ENCODE measurements at places on chromosomes 7 and 10. TPM values are rescaled to one million over a fixed set of nuclear protein-coding genes. Genes with fewer than 3 reads are reported as not detected.

DNA sequence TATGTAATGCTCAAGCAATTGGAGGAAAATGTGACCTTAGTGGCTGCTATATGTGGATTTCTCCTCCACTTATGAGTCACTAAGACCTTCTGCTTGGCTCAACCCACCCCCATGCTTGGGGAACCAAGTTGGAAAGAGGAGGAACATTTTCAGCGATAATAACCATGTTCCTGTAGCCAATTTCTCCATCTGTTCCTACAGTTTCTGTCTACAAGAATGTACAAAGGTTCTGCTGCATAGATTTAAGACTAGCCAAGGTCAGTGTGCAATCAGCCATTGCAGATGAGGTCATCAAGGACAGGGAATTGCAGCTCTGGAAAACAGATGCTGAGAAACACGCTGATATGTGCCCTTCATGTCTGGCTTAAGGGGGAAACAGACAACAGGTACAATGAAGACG lies 5.6 kb upstream of the NRCAM start:
- H3K27ac ChIP-seq = no peak overlapping the region
- H3K27me3 ChIP-seq = peaks cover 20% of the 10 kb centered on the region
- H3K4me3 ChIP-seq = no peak overlapping the region
- H3K36me3 ChIP-seq = no peaks in the 10 kb centered on the region
- peak; percentile 11 for DNase-seq

- H3K27ac ChIP-seq = no peak overlapping the region
- no peaks in the 10 kb centered on the region for H3K4me1 ChIP-seq
- no peak overlapping the region for H3K4me3 ChIP-seq
- no peak for DNase-seq
- no peaks in the 10 kb centered on the region for H3K36me3 ChIP-seq
- no peaks in the 10 kb centered on the region for H3K27me3 ChIP-seq
Measured at GRCh38 chr10:124198125-124198501, 104.7 kb upstream of the CHST15 start.

DNA sequence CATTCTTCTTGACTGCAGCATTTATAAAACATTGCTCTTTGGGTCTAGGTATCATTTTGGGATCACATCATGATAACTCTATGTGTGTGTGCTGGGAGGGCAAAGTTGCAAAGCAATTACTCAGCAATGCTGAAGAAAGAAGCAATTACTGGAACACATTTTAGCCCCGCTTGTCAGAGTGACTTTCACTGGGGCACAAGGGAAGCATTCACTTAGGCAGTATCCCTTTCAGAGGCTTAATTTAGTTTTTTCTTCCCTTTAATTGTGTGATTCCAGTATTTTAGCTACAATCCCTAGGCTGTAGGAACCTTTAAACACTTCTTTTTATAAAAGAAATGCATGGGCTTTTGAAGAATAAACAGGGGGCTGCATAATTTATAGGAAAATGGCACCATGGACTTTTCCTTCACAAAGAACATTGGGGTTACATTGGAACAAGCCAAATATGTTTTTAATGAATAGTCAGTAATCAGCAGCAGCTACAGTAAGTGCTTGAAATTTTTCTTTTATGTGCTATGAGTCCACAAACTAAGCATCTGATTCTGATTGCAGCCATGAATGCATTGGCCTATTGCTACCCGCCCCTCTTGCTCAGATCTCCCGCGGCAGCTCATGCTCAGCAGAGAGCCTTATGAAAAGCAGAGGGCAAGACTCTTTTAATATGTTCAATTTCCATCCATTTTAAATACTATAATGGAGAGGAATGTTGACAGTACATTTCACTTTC lies 51.2 kb upstream of the NXPH1 start:
- no peaks in the 10 kb centered on the region for H3K36me3 ChIP-seq
- H3K27me3 ChIP-seq = no peaks in the 10 kb centered on the region
- DNase-seq = no peak
- no peak overlapping the region for H3K4me3 ChIP-seq

DNA sequence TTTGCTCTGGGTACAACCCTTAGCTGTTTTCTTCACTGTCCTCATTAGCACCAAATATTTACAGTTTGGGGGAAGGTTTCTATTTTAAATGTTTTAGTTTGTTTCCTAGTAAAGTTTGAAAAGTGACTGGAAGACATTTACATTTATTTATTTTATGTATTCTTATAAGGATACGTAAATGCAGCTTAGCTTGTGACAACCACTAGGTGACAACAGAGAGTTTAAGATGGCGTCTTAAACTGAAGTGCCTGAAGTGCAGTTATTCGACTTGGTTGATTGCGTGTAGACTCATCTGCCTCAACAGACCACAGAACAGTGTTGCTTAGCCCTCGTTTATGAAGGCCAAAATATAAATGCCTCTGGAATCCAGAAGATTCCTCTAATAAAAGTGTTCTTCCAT lies 378.2 kb upstream of the MYO3A start:
- H3K36me3 ChIP-seq = no peaks in the 10 kb centered on the region
- no peak overlapping the region for H3K4me3 ChIP-seq

DNA sequence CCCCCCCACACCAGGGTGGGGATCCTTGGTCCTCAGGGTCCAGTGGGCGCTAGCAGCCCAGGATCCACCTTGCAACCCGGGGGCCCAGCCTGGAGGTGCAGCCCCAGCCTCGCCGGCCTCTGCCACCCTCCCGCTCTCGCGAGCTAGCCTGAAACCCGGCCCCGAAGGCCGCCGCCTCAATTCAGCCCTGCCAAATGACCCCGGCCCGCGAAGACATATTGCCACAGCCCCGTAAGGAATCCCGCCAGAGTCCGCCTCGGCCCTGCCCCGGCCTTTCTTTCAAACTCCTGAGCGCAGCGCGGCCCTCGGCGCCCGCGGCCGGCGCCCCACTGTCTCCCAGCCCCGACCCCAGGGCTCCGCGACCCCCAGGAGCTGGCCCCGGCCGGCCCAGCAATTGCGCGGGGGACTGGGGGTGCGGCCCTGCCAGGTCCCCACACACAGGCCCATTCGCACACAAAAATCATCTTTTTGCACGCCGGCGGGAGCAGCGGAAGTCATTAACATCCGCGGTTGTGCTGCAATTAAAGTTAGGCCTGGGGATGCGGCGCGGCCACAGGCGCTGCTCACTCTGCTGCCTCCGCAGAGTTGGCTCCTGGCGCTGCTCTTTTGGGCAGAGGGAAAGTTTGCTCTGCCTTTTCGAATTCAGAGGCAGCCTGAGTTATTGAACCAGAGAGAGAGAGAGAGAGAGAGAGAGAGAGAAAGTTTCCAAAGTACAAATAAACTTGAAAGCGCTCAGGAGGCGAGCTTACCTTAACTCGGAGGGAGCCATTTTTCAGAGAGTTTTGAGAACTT lies 4.0 kb downstream of the HOXA5 start:
- peaks cover 97% of the 10 kb centered on the region for H3K27me3 ChIP-seq
- no peaks in the 10 kb centered on the region for H3K36me3 ChIP-seq

DNA sequence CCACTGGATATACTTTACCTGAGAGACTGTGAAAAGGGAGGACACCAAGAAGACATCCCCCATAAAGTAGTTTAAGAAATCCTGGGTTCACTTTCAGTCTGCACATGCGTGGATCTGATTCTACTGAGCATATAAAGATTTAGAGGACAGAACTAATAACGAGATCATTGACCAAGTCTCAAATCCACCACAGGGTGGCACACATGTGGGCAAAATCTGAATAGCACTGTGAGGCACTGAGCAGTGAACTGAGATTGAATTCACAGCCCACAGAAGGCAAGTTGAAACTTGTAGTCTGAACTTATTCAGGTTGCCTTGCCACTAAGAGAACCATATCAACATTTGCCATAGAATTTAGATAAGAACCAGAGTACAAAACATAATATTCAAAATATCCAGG lies 818.6 kb downstream of the GRID1 start:
- peaks cover 4% of the 10 kb centered on the region for H3K4me1 ChIP-seq
- H3K4me3 ChIP-seq = no peak overlapping the region
- no peaks in the 10 kb centered on the region for H3K36me3 ChIP-seq
- DNase-seq = peak; percentile 57
- no peak overlapping the region for H3K27ac ChIP-seq
- no peaks in the 10 kb centered on the region for H3K27me3 ChIP-seq

GRCh38 chr10:115657161-115657860 lies 564.1 kb downstream of the ATRNL1 start:
- H3K27ac ChIP-seq = no peak overlapping the region
- H3K4me3 ChIP-seq = no peak overlapping the region
- DNase-seq = no peak
- no peaks in the 10 kb centered on the region for H3K27me3 ChIP-seq
- no peaks in the 10 kb centered on the region for H3K36me3 ChIP-seq
- H3K4me1 ChIP-seq = no peaks in the 10 kb centered on the region

GRCh38 chr10:126459878-126460481 lies 71.7 kb upstream of the ADAM12 start:
- H3K36me3 ChIP-seq = no peaks in the 10 kb centered on the region
- H3K4me3 ChIP-seq = no peak overlapping the region
- H3K4me1 ChIP-seq = no peaks in the 10 kb centered on the region
- no peak overlapping the region for H3K27ac ChIP-seq

- H3K4me1 ChIP-seq = peaks cover 21% of the 10 kb centered on the region
- H3K27me3 ChIP-seq = peaks cover 17% of the 10 kb centered on the region
- H3K27ac ChIP-seq = no peak overlapping the region
- DNase-seq = no peak
Measured at GRCh38 chr10:103490986-103491314, 2.6 kb upstream of the NEURL1 start.

DNA sequence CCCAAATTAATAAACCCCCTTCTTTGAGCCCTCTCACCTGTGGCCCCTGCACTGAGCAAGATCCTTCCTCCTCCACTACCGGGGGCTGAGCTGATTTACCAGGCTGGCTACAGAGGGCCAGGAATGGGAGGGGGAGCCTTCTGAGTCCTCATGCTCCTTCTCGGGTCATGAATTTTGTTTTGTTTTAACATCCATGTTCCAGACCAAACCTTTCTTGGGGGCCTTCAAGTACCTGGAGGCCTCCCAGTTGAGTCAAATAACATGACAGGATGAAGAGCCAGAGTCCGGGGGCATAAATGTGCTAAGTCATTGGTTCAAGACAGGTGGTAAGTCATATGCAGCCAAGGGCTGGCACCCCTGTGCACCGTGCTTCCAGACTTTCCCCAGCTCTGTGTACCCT lies 39.6 kb downstream of the AFAP1L2 start:
- peaks cover 16% of the 10 kb centered on the region for H3K4me1 ChIP-seq
- DNase-seq = no peak
- no peaks in the 10 kb centered on the region for H3K36me3 ChIP-seq
- no peak overlapping the region for H3K4me3 ChIP-seq

GRCh38 chr7:5413449-5413786 lies 10.2 kb downstream of the TNRC18 start:
- DNase-seq = no peak
- H3K4me1 ChIP-seq = peaks cover 20% of the 10 kb centered on the region
- H3K27ac ChIP-seq = no peak overlapping the region
- H3K4me3 ChIP-seq = no peak overlapping the region
- H3K27me3 ChIP-seq = no peaks in the 10 kb centered on the region
- no peaks in the 10 kb centered on the region for H3K36me3 ChIP-seq

DNA sequence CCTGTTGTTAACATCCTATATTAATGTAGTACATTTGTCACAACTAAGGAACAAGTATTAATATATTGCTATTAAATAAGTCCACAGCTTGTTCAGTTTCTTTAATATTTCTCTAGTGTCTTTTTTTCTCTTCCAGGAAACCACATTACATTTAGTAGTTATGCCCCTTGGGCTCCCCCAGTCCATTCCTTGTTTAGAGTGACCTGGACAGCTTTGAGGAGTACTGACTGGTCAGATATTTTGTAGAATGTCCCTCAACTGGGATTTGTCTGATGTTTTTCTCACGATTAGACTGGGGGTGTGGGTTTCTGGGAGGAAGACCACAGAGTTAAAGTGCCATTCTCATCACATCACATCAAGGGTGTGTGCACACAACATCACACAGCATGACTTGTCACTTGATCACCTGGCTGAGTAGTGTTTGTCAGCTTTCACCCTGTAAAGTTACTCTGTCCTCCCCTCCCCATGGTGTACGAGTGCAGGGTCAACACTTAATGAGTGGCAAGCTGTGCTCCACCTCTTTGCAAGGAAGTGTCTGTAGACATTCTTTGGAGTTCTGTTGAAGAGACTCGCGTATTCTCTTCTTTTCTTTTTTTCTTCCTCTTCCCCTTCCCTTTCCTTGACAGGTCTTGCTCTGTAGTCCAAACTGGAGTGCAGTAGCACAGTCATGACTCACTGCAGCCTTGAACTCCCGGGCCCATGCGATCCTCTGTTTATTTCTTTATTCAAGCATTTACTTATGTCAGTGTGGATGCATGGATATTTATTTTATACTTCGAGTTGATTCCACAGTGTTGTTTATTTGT lies 10.2 kb downstream of the LMTK2 start:
- no peak overlapping the region for H3K4me3 ChIP-seq
- no peaks in the 10 kb centered on the region for H3K27me3 ChIP-seq
- peak; percentile 41 for DNase-seq
- peak overlapping the region; percentile 63 for H3K27ac ChIP-seq
- H3K36me3 ChIP-seq = no peaks in the 10 kb centered on the region

- H3K27ac ChIP-seq = peak overlapping the region; percentile 96
- H3K4me1 ChIP-seq = peaks cover 11% of the 10 kb centered on the region
- H3K36me3 ChIP-seq = no peaks in the 10 kb centered on the region
- H3K4me3 ChIP-seq = no peak overlapping the region
- no peaks in the 10 kb centered on the region for H3K27me3 ChIP-seq
Measured at GRCh38 chr7:127838816-127839415, 186.9 kb downstream of the SND1 start.

DNA sequence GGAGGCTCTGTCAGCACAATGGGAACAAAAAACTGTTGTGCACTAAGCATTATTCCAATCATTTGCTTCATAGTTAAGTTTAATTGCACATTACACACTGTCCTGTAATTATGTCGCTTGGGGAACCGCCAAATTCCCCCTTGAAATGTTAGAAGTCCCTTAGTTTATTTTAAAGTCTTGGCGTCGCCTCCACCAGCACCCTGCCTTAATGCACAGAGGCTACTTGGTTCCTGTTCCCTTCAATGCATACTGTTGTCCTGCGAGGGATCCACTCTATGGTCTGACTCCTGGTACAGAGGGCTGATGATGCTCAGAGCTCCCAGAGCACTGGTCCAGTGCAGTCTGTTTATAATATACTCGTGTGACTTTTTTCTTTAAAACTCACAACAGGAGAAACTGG lies 330.7 kb downstream of the ELMO1 start:
- H3K4me1 ChIP-seq = no peaks in the 10 kb centered on the region
- no peaks in the 10 kb centered on the region for H3K27me3 ChIP-seq
- no peak overlapping the region for H3K27ac ChIP-seq
- H3K4me3 ChIP-seq = no peak overlapping the region
- H3K36me3 ChIP-seq = no peaks in the 10 kb centered on the region

SH2B2 gene
- polyA plus RNA-seq = 6.7 TPM

SPDYE6 gene
- polyA plus RNA-seq = 1.0 TPM

SPDYE1 gene
- polyA plus RNA-seq = 0.99 TPM

PPIA gene
- 2,123 TPM for polyA plus RNA-seq
